ENCODE measurements at places on chromosomes 5 and 9. TPM values are rescaled to one million over a fixed set of nuclear protein-coding genes. Genes with fewer than 3 reads are reported as not detected.

DNA sequence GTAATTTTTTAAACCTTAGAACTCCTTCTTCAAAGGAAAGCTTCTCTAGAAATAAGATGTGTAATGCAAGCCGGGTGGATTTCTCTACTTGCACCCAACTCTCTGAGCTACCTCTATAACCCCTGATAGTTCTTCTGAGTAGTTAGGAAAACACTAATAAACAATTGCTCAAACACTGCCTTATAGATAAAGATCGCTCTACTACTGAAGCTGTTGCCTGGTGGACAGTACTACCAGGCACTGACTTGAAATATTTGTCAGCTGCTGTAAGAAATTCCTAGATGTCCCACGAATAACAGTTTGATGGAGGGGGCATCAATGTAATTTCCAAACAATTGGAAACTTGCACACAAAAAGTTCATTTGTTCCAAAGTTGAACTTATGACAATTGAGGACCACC lies 42.0 kb downstream of the NR3C1 start:
- DNase-seq: no peak
- H3K4me3 ChIP-seq: no peak overlapping the region
- H3K27me3 ChIP-seq: no peaks in the 10 kb centered on the region
- H3K36me3 ChIP-seq: peaks cover 2% of the 10 kb centered on the region

DNA sequence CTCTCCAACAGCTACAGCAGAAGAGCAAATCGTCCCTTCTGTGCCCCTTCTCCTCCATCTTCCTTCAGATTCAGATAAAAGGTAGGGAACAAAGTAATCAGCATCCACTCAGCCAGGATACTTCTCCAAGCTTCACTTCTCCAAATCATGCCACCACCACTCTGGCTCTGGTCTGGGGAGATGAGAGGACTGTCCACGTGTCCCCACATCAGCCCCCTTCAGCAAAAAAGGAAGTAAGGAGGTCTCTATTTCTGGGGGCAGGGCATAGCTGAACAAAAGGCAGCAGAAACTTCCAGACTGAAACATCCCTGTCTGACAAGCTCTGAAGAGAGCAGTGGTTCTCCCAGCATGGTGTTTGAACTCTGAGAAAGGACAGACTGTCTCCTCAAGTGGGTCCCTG lies 116.9 kb downstream of the C5orf15 start:
- H3K27me3 ChIP-seq: no peaks in the 10 kb centered on the region
- no peaks in the 10 kb centered on the region for H3K36me3 ChIP-seq
- H3K27ac ChIP-seq: no peak overlapping the region
- no peak for DNase-seq
- H3K4me3 ChIP-seq: no peak overlapping the region

- no peak for DNase-seq
- no peaks in the 10 kb centered on the region for H3K36me3 ChIP-seq
- H3K27me3 ChIP-seq: no peaks in the 10 kb centered on the region
- no peak overlapping the region for H3K4me3 ChIP-seq
These were observed 14.6 kb downstream of the USP20 start for GRCh38 chr9:129849901-129850300.

GRCh38 chr5:40409601-40410000 lies 270.1 kb upstream of the PTGER4 start:
- no peak for DNase-seq
- H3K27me3 ChIP-seq: no peaks in the 10 kb centered on the region
- H3K4me3 ChIP-seq: no peak overlapping the region
- no peak overlapping the region for H3K27ac ChIP-seq
- H3K36me3 ChIP-seq: no peaks in the 10 kb centered on the region
- peaks cover 49% of the 10 kb centered on the region for H3K4me1 ChIP-seq

Gene C5orf58
- total RNA-seq: not detected

Gene RUSC2
- 0.32 TPM for total RNA-seq

GRCh38 chr5:36507332-36507952 lies 99.0 kb upstream of the SLC1A3 start:
- H3K4me3 ChIP-seq: no peak overlapping the region
- H3K27me3 ChIP-seq: peaks cover 2% of the 10 kb centered on the region
- H3K4me1 ChIP-seq: no peaks in the 10 kb centered on the region
- peak; percentile 69 for DNase-seq
- H3K27ac ChIP-seq: no peak overlapping the region

DNA sequence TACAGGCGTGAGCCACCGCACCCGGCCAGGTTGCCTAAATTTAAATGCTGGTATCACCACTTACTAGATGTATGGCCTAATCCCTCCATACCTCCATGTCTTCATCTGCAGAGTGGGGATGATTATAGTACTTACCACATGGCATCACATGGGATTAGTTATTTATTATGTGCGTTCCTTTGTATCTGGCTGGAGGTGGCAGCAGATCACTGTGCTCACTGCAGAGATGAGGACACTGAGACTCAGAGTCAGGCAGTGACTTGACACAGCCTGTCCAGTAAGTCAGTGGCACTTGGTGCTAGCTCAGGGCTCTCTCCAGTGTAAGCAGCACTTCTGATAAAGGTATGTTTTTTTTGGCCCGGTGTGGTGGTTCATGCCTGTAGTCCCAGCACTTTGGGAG lies 38.4 kb upstream of the HAND1 start:
- no peaks in the 10 kb centered on the region for H3K36me3 ChIP-seq
- no peak overlapping the region for H3K4me3 ChIP-seq
- no peaks in the 10 kb centered on the region for H3K4me1 ChIP-seq
- DNase-seq: no peak

Measured in B cell (primary cell).